Stimulated activated CD4-positive, alpha-beta T cell treated with anti-CD3 and anti-CD28 coated beads, Interleukin-12 subunit alpha, Interleukin-12 subunit beta, amount 100 ng/mL, for 48 hours (primary cell): ENCODE measurements at places on chromosomes 6 and 20.
A peak's percentile ranks its signal among the peaks of the same experiment; 100 is the strongest.

DNA sequence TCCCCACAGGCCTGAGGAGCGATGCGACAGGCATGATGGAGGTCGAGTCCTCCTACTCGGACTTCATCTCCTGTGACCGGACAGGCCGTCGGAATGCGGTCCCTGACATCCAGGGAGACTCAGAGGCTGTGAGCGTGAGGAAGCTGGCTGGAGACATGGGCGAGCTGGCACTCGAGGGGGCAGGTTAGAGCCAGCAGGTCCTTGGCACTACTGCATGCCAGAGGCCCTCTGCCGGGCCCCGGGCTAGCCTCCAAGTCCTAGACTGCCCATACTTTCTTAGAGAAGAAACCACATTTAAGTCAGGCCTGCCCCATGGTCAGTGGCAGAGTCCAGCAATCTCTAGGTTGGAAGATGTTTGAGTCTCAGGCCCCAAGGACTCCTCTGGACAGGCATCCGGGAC lies 32.1 kb downstream of the PKIG start:
- DNase-seq: no peak

- no peak for DNase-seq
Observed at GRCh38 chr6:21138336-21139069, 455.0 kb upstream of the SOX4 start.

GRCh38 chr6:127811900-127812570 lies 88.8 kb downstream of the THEMIS start:
- peak; percentile 12 for DNase-seq

DNA sequence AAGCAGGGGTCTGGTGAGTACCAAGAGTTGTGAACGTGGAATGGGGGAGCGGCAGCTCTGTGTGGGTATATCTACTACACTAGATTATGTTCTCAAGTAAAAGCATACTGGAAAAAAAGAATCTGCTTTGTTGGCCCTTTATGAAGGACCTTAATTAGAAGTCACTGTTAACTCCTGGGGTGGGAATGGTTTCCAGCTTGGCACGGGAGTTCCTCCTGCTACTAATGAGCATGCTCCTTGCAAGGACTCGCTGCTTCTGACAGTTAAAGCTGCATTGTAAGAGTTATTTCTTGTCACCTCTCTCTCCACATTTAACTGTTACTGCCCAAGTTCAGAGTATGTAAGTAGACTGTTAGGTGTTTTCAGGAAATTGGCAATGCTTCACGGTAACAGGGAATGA lies 292.7 kb downstream of the ZFAND3 start:
- no peak for DNase-seq

GRCh38 chr6:75853806-75854205 lies 104.8 kb downstream of the MYO6 start:
- no peak for DNase-seq

GRCh38 chr6:30684386-30685156 lies 1.9 kb downstream of the PPP1R18 start:
- DNase-seq: peak; percentile 50

DNA sequence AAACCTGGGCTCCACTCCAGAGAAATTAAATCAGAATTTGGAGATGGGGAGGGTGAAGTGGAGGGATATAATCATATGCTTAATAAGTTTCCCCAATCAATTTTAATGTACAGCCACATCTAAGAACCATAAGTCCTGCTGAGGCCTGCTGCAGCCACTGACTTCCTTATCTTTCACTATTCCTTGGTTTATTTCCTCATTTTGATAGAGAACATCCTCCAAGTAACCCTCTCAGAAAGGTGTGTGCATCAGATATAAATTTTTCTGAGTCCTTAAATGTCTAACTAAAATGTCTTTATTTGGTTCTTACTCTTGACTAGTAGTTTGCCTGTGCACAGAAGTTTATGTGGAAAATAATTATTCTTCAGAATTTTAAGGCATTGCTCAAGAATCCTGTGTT lies 23.7 kb upstream of the SIRT5 start:
- DNase-seq: no peak

DNA sequence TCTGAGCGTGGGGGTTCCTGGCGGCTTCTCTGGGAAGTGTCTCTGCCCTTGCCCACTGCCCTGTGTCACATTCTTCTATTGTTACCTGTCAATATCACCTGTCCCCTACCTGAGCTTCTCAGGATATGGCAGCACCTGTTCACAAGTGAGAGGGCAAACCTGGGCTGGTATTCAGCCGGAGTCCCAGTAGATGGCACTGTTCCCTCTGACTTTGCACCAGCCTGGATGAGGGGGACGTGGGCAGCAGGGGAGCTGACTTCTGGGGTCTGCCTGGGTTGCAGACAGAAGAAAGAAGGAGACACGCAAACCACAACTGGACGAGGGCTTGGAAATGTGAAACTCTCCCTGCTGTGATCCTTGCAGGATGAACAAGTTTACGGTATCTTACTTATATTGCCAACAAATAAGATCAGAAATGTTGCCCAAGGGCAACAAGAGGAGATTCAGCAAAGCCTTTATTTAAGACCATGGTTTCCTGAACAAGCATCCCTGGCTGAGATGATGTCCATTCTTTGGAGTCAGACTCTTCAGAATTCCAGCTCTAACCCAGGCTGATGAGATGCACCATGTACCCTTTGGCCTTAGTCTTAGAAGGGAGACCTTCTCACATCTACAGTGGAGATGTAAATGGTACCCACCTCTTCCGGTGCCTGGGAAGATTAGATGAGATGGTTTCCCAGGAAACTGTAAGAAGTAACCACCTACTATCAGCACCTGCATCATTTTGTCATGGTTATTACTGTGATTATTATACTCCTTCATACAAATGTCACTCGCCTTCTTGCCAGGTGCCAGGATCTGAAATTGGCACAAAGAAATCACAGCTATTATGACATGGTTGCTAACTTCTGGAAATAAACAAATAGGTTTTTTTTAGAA lies 400.0 kb upstream of the CDH4 start:
- DNase-seq: no peak
